HS-27A (cell line): ENCODE measurements at places on chromosomes 6 and 20.

- DNase-seq = no peak
Measured at GRCh38 chr20:13995841-13996240, 525 bp downstream of the MACROD2 start.

DNA sequence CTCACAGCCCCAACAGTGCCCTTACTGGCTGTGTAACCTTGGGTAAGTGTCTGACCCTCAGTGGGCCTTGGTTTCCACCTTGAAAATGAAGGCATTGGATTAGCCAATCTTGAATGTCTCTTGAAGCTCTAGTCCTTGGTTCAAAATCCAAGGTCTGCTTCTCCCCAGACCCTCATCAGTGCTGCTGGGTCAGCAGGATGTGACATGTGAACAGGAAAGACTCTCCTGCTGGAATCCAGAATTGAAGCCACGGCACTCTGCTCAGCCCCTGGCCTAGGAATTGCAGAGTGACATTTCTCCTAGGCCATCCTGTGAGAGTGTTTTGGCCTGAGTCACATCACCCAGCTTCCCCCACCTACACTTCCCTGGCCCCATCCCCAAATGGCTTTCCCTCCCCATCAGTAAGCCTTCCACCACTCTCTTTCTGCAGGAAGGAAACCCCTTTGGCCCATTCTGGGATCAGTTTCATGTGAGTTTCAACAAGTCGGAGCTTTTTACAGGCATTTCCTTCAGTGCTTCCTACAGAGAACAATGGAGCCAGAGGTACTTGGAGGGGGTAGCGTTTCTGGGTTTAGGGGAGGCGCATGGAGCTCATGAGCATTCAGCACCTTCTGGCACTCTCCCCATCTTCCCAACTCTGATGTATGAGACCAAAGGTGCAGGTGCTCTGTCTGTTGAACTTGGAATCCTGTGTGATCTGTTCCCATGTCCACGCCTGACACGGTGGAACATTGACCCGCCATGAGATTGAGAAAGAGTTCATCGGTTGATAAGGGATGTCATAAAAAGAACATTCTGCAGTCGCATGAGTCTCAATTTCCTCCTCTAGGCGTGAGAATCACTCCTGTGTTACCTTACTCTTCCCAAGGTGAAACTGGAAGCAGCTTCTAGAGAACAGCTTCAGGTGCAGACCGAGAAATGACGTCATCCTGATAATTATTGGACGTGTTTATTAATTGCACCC, 8.8 kb downstream of the POFUT1 start:
- DNase-seq = no peak

- peak; percentile 98 for DNase-seq
Measured at GRCh38 chr6:144158133-144158532, 7.8 kb downstream of the STX11 start.

DNA sequence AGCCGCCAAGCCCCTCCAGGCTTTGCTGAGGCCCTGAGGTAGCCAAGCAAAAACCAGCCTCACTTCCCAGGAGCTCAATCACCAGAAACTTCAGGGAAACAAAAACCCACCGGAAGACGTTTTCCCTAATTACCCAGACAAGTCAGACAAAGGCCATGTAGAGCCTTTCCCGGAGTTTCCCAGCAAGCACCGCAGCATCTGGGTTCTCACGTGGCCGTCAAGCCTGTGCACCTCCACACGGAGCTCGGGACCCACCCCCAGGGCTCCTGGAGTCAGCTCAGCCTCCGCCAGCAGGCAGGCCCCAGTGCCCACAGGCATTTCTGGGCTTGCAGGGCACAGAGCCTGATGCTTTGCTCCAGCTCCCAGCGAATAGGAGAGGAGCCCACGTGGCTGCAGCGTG, 10.1 kb upstream of the MRGBP start:
- no peak for DNase-seq

DNA sequence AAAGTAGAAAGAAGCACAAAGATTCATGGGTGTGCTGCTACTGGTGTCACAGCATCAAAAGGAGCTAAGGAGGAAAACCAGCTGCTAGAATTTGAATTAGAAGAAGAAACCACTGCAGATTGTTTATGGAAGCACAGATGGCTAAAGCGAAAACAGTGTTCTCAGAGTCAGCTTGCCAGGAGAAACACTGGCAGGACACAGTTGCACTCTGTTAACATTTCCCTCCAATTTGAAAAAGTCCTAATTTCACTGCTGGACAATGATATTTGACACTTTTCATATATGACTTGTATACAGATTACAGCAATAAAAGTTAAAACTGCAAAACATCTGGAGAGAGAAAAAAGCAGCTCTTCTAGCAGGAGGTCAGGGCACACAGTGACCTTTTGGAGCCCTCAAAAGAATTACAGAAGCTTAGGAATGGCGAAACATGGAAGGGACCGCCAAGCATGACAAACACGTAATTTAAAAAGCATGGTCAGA, 314.5 kb downstream of the COL12A1 start:
- no peak for DNase-seq

DNA sequence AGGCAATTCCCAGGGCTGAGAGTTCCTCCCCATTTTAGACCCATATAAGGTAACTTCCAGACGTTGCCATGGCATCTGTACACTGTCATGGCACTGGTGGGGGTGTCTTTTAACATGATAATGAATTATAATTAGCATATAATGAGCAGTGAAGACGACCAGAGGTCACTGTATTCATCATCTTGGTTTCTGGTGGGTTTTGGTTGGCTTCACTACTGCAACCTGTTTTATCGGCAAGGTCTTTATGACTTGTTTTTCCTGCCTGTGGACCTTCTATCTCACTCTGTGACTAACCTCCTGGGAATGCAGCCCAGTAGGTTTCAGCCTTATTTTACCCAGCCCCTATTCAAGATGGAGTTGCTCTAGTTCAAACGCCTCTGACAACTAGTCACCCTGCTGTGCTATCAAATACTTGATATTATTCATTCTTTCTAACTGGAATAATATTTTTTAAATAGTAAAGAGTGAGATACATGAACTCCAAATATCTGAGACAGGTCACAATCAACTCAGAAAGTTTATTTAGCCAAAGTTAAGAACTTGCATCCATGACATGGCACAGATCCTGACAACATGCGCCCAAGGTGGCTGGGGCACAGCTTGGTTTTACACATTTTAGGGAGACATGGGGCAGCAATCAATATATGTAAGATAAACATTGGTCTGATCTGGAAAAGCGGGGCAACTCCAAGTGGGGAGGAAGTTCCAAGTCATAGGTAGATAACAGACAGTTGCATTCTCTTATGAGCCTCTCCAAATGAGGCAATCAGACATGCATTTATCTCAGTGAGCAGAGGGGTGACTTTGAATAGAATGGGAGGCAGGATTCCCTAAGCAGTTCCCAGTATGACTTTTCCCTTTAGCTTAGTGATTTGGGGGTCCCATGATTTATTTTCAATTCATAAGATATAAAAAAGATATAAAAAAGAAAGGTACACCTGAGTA, 1.2 kb upstream of the UFL1 start:
- no peak for DNase-seq

DNA sequence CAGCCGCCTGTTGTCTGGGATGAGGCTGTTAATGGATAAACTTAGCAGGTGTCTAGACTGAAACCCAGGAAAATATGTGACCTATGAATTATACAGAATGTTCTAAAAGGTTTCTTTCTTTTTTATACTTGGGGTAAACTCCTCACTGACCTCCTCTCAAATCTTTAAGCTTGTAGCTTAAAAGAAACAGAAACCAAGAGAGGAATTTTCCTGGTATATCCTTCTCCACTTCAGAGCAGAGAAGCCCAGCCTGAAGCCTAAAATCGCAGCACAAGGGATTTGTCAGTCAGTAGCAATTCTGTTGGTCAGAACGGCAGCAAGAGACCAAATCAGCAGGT, 99.4 kb upstream of the RIPOR2 start:
- DNase-seq = no peak

DNA sequence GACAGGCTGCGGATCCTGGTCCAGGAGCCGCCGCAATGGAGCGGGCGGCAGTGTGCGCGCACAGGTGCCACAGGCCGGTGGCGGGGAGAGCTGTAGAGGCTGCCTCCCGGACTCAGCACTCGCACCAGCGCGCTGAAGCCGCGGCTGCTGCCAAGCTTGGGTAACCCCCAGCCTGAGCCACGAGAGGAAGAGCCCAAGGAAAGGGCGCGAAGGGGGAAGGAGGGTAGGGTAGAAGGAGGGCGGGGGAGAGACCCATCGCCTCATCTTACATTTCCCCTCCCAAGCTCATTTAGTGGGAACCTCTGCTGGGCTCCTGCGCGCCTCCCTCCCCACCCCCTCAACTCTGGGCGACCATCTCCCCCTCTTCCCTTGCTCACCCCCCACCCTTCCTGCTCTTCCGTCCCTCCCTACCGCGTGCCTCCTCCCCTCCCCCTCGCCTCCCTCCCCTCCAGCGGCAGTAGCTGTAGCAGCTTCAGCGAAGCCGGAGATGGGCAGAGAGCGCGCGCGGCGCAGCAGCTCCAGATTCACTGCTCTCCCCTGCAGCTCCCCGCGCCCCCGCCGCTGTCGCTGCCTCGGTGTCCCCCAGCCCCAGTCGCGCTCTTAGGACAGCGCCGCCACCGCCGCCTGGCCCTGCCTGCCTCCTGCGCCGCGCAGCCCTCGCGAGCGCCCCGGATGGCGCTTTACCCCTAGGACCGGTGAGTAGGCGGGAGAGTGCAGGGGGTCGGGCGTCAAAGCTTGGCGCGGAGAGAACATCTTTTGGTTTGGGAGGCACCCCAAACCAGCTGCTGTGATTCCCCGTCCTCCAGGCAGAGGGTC, at the start of gene FUT9:
TSS of gene FUT9 (plus strand) at position 457 of the 816 bp plus-strand sequence. CDS start 187,182 bp downstream, outside the sequence.
- no peak for DNase-seq

DNA sequence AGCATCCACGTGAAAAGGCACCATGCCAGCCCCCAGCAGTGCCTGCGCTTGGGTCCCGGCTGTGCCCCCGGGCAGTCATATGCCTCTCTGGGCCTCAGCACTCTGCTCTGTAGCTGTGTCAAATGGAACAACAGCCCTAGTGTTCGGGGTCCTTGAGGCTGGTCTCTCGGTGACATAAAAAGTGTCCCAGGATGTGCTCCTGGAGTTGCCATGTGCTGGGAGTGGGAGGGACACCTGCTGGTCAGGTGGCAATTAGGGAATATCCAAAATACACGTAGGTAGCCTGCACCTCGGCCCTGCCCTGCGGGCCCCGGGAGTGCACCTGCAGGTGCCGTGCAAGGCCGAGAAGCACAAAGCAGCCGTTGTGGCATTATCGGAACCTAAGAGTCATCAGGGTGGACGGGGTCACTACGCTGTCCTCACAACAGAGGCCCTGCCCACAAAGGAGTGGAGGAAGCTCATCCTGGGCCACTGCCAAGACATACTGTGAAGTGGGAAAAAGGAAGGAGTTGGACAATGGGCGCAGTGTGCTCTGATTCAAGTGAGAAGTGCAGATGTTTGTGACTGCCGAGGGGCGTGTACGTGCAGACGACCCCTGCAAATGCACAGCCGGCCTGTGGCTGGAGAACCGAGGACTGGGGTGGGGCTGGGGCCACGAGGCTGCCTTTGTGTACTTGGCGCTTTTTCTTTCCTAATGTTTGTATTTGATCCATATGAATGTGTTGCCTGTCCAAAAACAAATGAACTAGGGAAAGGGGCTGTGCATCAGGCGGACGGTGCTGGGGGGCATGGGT, 24.6 kb downstream of the SLCO4A1 start:
- no peak for DNase-seq

DNA sequence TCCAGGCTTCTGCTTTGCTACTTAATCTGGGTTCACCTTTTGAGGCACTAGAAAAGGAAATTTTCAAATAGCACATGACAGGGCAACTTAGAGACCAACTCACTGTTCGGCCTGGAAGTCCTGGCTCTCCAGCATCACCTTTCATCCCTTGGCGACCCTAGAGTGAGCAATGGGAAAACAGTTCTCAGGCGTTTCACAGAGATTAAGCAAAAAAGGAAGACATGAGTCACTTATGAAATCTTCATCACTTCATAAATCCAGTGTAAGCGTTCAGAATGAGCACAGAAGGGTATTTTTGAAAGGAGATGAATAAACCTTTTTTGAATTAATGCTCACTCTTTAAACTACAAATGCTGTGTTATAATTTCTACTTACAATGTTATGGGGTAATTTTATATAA, 104.0 kb downstream of the COL12A1 start:
- no peak for DNase-seq

- DNase-seq = no peak
Measured at GRCh38 chr20:46695892-46696291, 6.6 kb upstream of the TP53RK start.

DNA sequence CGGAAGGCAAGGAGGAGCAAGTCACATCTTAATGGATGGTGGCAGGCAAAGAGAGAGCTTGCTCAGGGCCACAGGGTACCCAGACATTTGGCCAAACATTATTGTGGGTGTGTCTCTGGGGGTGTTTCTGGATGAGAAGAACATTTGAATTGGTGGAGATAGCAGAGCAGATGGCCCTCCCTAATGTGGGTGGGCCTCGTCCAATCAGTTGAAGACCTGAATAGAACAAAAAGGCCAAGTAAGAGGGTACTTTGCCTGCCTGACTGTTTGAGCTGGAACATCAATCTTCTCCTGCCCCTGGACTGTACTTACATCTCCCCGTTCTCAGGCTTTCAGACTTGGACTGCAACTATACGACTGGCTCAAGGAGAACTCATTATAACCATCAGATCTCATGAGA, 55.8 kb upstream of the SMIM28 start:
- no peak for DNase-seq

- DNase-seq = no peak
Measured at GRCh38 chr6:130233330-130233729, 10.6 kb upstream of the SAMD3 start.

- no peak for DNase-seq
Measured at GRCh38 chr6:35128496-35128895, 12.6 kb downstream of the TCP11 start.

- no peak for DNase-seq
Measured at GRCh38 chr20:51065615-51066014, 42.7 kb upstream of the KCNG1 start.

GRCh38 chr6:161068321-161068741, 76.8 kb downstream of the MAP3K4 start:
- no peak for DNase-seq

- no peak for DNase-seq
Measured at GRCh38 chr6:72216222-72217068, 330.1 kb downstream of the RIMS1 start.

- no peak for DNase-seq
Measured at GRCh38 chr6:13488015-13488895, 855 bp upstream of the GFOD1 start.

- no peak for DNase-seq
Measured at GRCh38 chr6:87706187-87706966, 4.3 kb upstream of the AKIRIN2 start.

- DNase-seq = no peak
Measured at GRCh38 chr6:45447005-45447404, 69.3 kb upstream of the SUPT3H start.

DNA sequence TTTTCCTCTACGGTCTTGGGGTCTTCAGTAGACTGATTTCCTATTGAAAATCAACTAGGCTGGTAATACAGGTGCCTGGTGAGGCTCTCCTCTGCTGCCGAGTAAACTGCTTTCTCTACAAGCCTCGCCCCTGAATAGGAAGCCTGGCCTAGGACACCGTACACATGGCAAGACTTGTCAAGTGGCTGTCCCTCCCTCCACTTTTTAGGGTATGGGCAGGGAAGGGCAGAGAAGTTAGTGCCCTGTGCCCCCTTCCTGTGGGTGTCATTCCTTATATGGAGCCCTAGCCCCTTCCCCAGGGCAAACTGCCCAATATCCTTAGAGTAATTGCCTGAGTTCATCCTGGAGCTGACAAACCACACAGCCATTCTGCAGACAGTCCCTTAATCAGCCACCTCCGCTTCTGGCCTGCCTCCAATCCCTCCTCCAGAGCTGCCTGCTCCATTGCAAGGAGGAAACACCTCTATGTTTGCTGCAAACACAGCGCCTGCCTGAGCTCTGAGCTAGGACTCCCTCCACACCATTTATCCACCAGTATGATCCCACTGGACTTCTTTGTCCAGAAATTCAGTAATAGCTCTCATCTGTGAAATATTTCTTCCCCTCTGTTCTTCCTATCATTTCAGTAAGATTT, 93.1 kb downstream of the CHD6 start:
- no peak for DNase-seq
